ENCODE measurements at places on chromosomes 6 and 20.
A peak's percentile ranks its signal among the peaks of the same experiment; 100 is the strongest.

- no peak for DNase-seq
These were observed 81.1 kb upstream of the SMIM8 start for GRCh38 chr6:87241304-87241703.

DNA sequence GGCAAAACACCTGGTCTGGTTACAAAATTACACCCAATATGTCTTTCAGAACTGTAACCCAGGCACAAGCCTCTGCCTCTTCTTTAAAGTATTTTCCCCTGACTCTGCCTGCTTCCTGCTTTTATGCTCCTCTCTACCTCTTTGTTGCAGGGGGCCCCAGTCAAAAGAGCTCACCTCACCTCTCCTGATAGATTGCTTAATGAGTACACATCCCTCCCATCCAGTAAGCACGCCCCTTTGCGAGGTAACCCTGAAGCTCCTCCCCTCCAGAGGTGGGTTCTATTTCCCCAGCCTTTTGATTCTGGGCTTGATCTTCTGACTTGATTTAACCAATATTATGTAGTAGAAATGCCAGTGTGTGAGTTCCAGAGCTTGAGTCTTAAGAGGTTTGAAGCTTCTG lies 56.6 kb upstream of the EYA2 start:
- no peak for DNase-seq

- no peak for DNase-seq
These were observed 69.0 kb upstream of the CITED2 start for GRCh38 chr6:139443231-139444112.

GRCh38 chr6:58419321-58419720 lies 1101.9 kb downstream of the PRIM2 start:
- DNase-seq: no peak

- DNase-seq: no peak
These were observed 159.4 kb downstream of the FAXC start for GRCh38 chr6:99189823-99190721.

- peak; percentile 83 for DNase-seq
These were observed 1.3 kb downstream of the LTB start for GRCh38 chr6:31580807-31581433.

DNA sequence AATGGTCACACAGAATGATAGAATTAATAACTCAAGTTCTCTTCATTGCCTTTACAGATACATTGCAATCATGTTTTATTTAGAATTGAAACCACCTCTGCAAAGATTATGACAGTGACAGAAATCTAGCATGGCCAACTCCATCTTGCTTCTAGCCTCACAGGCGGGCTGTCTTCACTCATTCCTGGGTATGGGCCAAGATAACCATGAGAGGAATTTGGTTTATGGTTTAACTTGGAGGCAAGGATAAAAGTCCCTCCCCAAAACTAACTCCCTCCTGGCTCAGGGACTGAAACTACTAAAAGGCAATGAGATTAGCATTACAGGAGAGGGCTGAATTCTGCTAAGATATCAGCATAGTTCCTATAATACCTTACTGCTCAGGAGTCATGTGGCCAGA lies 95.2 kb upstream of the CST7 start:
- DNase-seq: no peak

DNA sequence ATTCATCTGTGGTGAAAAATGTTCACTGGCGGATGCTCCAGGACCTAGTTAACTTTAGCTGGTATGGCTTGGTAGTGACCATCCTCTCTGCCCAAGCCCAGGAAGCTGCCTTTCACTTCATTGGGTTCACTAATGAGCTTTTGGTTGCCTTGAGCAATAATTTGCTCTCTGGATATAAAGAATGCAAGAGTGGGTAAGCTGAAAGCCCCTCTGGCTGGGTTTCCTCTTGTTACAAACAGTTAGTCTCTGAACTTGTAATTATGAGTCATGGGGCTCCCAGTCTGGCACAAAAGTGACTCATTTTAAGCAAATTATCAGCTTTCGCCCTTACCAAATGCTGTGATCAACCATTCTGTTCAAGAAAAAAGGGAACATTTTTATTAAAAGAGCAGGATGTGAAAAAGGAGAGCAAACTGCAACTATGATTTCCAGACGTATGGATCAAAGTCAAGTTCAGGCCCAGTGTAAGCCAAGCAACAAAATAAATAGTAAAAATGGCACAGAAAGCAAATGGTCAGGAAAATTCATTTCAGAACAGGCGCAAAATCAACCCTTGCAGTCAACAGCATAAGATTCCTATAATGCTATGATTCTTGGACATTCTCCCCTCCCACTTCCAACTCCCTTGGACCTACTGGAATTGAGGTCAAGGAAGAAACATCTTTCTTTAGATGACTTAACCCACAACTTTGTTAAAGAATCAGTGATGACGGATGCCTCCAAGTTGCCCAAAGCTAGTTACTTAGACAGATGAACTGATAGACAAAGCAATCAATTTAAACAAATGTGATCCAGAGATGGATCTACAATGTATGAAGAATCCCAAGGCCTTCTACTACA lies 130.0 kb upstream of the KCNK16 start:
- no peak for DNase-seq

DNA sequence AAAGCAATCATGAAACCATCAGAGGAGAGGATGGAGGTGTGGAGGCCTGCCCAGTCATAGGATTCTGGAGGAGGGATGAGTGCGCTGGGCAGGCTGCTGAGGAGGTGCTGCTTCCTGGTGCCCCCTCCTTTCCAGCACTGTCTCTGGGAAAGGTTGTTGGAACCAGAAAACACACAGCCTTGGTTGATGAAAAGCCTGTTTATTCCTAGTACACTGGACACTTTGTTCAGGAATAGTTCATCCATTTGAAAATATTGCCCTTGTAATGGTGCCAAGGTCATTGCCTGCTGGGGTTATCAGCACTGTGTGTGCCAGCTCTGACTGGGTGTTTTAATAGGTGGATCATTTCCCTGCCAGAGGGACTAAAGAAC lies 83.7 kb upstream of the ARMC2 start:
- DNase-seq: no peak

DNA sequence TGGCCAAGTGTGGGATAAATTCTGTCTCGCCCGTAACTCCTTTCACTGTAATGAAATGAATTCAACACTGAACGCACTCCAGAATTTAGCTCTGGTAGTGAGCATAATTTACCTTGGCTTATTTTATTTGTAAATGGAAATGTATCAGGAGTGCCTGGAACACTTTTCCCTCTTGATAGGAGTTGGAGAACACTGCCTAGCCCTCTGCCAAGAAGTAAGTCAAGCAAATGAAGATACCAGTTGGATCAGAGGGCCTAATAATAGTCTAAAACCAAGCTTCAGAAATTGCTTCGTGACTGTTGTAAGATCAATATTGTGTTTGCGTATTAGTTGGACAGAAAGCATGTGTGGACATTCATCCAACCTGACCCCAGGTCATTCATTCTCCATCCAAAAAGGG lies 64.6 kb upstream of the TPD52L1 start:
- no peak for DNase-seq

DNA sequence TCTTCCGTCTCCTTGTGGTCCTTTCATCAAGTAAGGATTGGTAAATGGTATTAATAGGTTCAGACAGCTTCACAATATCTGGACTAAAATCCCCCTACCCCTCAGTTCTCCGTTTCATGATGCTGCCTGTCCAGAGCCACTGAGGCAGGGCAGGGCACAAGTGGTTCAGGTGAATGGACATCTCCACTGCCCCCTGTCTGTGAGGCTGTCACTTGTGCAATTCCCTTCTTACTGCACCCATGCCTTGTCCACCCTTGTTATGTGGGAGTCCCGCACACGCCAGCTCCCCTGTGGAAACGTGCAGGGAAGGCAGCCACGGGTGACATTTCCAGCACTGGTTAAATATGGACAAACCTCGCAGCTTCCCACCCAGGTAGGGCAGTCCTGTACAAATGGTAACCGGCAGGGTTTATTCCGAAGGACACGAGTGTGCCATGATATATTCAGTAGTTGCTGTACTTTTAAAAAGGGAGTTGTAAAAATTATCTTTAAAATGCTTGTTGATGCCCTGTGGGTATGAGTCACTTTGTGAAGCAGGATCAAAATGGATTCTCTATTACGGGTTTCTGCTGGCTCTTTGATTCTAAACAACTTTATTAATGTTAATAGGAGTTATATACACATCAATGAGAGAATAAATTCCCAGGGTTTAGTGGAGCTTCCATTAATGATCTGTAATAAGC lies 73.5 kb downstream of the FYN start:
- DNase-seq: no peak

- no peak for DNase-seq
These were observed 48.6 kb upstream of the PTPRT start for GRCh38 chr20:43238266-43238665.

DNA sequence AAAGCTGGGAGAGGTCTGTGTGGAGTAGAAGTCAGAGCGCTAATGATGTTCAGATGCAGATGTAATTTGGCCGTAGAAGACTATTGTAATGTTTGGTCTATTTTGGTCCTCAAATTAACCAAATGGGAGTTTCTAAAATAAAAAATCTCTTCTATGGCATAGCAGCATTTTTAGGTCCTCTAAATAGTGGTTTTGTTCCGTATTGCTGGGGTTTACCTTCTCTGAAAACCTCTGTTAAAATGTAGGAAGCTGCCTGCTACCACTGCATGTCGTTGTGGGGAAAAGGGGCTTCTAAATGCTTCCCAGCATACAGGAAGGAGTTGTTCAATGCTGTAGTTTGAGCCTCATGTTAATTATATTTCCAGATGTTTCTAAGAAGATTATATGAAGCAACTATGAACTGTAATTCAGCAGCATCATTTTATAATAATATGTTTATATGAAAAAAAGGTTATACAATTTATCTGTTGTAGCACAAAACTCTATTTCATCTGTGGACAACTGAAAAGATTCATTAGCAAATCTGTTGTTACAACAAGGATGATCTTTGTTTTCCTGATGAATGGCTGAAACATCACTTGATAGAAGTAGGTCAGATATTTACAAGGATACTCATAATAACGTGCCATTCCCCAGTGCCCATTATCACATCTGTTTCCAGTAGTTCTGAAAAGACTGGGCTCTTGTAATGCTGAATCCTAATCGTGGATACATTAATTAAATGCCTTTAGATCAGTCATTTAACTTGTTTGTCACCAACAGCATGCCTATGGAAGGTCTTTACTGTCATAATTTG lies 256.6 kb downstream of the TBC1D7 start:
- DNase-seq: no peak
